Karpas-422 (cell line): ENCODE measurements at places on chromosomes 6 and 20. TPM values are rescaled to one million over a fixed set of nuclear protein-coding genes. Genes with fewer than 3 reads are reported as not detected.

The TTBK1 gene
- total RNA-seq, result 0.34 and 1.2 TPM in 2 replicates

The TCF15 gene
- not detected in 2 replicates for total RNA-seq

The SAMD10 gene
- total RNA-seq, result 11.7 and 13.0 TPM in 2 replicates

The EPB41L1 gene
- total RNA-seq, result 5.9 and 10.6 TPM in 2 replicates

The LY6G6D gene
- not detected in 2 replicates for total RNA-seq

The LPIN3 gene
- total RNA-seq, result not detected in 2 replicates

The DHX35 gene
- total RNA-seq, result 14.5 and 19.0 TPM in 2 replicates

The HLA-DPA1 gene
- total RNA-seq, result 571 and 780 TPM in 2 replicates

The FAM217A gene
- total RNA-seq, result not detected in 2 replicates

The MYBL2 gene
- total RNA-seq, result 18.2 and 30.8 TPM in 2 replicates

DNA sequence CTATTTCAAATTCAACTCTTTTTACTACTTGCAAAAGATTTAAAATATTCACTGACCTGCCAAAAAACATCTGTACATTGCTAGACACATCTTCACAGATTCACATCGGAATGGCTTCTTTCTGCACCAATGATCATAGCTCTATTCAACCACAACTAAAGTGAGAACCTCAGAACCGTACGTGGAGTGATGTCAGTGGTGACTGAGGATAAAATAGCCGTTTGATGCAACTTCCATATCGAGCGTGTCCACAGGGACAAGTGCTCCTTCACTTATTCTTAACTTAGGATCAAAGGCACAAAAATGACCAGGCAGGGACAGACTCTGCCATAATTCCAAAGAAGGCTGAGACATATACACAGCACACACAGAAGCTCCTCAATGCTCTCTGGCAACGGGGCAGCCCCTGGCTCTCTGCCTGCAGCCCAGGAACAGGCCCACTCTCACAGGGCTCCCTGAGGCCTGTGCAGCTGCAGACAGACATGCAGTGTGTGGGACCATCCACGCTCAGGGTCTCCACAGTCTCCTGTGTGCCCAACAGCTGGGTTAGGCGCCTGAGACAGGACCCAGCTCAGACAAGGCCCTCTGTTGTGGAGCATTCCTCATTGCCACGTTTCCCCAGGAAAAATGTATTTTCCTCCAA is 22.8 kb downstream of the FYN start:
- no peak overlapping the region for H3K4me3 ChIP-seq
- DNase-seq, result no peak
- H3K27me3 ChIP-seq, result no peaks in the 10 kb centered on the region
- H3K4me1 ChIP-seq, result peaks cover 99% of the 10 kb centered on the region

DNA sequence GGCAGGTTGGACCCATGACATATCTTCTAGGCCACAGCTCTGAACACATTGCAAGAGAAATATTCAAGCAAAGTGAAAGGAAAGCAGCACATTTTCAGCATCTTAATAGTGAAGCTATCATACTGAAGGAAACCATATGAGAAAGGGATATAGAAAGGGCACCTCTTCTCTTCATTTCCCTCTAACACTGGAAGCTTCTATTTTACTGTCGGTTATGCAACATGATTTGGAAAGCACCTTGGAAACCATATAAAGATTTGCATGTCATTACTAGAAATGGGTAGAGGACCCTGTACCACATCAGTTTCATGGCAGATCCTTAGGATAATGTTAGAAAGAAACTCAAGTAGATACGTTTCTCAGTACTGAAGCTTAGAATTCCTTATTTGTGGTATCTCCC is 70.5 kb upstream of the HMGN3 start:
- H3K36me3 ChIP-seq, result no peaks in the 10 kb centered on the region
- no peak overlapping the region for H3K4me3 ChIP-seq
- no peaks in the 10 kb centered on the region for H3K27me3 ChIP-seq
- H3K4me1 ChIP-seq, result no peaks in the 10 kb centered on the region

DNA sequence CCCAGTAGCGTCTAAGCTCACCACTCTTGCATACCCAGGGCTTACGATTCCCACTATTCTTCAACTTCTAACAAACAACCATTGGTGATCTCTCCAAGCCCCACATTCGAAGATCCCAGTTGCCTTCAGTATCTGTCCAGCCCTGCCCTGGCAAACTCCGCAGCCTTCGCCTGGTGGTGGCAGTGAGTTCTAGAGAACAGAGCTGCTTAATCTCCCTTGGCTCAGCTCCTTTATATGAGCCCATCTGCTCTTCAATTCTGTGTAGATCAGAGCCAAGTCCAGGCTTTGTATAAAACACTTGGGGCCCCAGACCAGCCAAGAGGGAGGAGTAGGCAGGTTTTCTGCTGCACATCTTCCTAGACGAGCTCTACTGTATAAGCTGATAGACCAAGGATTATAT is 193.3 kb downstream of the PHACTR1 start:
- no peaks in the 10 kb centered on the region for H3K4me1 ChIP-seq
- H3K27ac ChIP-seq, result no peak overlapping the region
- H3K36me3 ChIP-seq, result no peaks in the 10 kb centered on the region
- no peaks in the 10 kb centered on the region for H3K27me3 ChIP-seq
- no peak for DNase-seq

GRCh38 chr20:15611541-15611940 is 961.7 kb downstream of the KIF16B start:
- no peaks in the 10 kb centered on the region for H3K36me3 ChIP-seq
- no peak overlapping the region for H3K4me3 ChIP-seq
- H3K27me3 ChIP-seq, result no peaks in the 10 kb centered on the region
- DNase-seq, result no peak

- no peaks in the 10 kb centered on the region for H3K36me3 ChIP-seq
- H3K4me3 ChIP-seq, result no peak overlapping the region
- H3K4me1 ChIP-seq, result peaks cover 10% of the 10 kb centered on the region
- no peaks in the 10 kb centered on the region for H3K27me3 ChIP-seq
Measured at GRCh38 chr6:21103626-21104224, 489.8 kb upstream of the SOX4 start.

- H3K27me3 ChIP-seq, result no peaks in the 10 kb centered on the region
- DNase-seq, result peak; percentile 89
- peaks cover 64% of the 10 kb centered on the region for H3K4me1 ChIP-seq
- H3K4me3 ChIP-seq, result peak overlapping the region; percentile 88
- peak overlapping the region; percentile 92 for H3K27ac ChIP-seq
Measured at GRCh38 chr6:89350281-89350966, 2.1 kb downstream of the UBE2J1 start.

GRCh38 chr6:113829696-113830045 is 27.5 kb upstream of the MARCKS start:
- H3K4me3 ChIP-seq, result no peak overlapping the region
- H3K27me3 ChIP-seq, result no peaks in the 10 kb centered on the region
- H3K36me3 ChIP-seq, result no peaks in the 10 kb centered on the region

DNA sequence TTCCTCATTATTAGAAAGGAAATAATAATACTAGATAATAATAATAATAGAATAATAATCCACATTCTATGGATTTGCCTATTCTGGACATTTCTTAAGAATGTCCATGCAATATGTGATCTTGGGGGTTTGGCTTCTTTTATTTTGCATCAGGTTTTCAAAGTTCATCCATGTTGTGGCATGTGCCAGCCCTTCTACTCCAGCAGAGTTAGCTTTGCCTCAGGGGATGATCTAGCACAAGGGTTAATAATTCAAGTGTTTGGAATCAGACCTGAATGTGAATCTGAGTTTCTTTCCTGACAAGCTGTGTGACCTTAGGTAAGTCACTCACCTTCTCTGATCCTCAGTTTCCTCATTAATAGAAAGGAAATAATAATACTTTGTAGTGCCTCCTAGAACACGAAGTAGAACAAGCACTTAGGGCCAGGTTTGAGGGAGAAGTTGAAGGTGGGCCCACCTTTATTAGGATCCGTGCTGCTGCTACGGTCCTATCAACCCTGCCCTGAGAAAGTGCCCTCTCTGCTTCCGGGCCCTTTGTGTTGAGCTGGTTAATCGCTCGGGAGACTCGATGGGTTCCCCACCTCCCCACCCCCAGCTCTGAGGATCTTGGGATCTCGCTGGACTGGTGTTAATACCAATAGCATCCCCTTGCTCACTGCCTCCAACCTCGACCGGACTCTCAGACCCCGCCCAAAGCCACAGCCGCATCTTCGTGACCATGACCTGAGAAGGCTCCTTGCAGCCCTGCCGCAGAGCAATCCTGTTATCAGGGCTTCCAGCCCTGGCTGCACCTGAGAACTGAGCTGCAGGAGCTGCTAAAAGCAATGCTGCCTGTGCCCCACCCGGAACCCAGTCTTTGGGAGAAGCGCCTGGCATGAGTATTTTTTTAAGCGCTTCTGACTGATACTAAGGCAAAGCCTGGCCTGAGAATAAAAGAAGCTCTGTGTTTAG is 26.9 kb downstream of the RBM38 start:
- no peak overlapping the region for H3K4me3 ChIP-seq
- DNase-seq, result no peak
- no peak overlapping the region for H3K27ac ChIP-seq
- H3K4me1 ChIP-seq, result no peaks in the 10 kb centered on the region
- H3K36me3 ChIP-seq, result no peaks in the 10 kb centered on the region

GRCh38 chr6:145009711-145010110 is 724.6 kb downstream of the UTRN start:
- DNase-seq, result no peak
- no peak overlapping the region for H3K4me3 ChIP-seq
- H3K27ac ChIP-seq, result no peak overlapping the region
- H3K4me1 ChIP-seq, result no peaks in the 10 kb centered on the region
